Epithelial cell of alveolus of lung (primary cell): ENCODE measurements at places on chromosomes 5 and 9. TPM values are rescaled to one million over a fixed set of nuclear protein-coding genes. Genes with fewer than 3 reads are reported as not detected.

Gene PCDHA1
- not detected in 2 replicates for total RNA-seq

Gene RGMB
- total RNA-seq: 32.6 and 76.0 TPM in 2 replicates

Gene SIT1
- total RNA-seq: not detected in 2 replicates

Gene BAAT
- 0.13 and 0.56 TPM in 2 replicates for total RNA-seq

Gene ELOVL7
- 0.39 TPM in 1 of 2 replicates, not detected in the other for total RNA-seq

Gene GLDC
- total RNA-seq: 0.13 and 2.2 TPM in 2 replicates

Gene ELAVL2
- total RNA-seq: 0.96 TPM in 1 of 2 replicates, not detected in the other

Gene PCDHGB6
- 1.2 and 5.7 TPM in 2 replicates for total RNA-seq

Gene DNM1
- total RNA-seq: 8.7 and 23.2 TPM in 2 replicates

Gene IFNA13
- not detected in 2 replicates for total RNA-seq

Gene IQGAP2
- 0.26 and 1.4 TPM in 2 replicates for total RNA-seq

Gene GZMA
- not detected in 2 replicates for total RNA-seq

Gene GRM6
- total RNA-seq: not detected in 2 replicates

Gene COL23A1
- total RNA-seq: not detected in 2 replicates

Gene ADAMTS16
- total RNA-seq: 0.08 and 0.52 TPM in 2 replicates

Gene CHSY3
- total RNA-seq: 1.7 and 3.7 TPM in 2 replicates

Gene QRFP
- not detected in 2 replicates for total RNA-seq

Gene PLAC8L1
- total RNA-seq: not detected in 2 replicates

Gene HMGCS1
- total RNA-seq: 8.5 and 82.2 TPM in 2 replicates

Gene BDP1
- total RNA-seq: 11.0 and 11.3 TPM in 2 replicates

Gene CTXN3
- total RNA-seq: not detected in 2 replicates
